ENCODE measurements at places on chromosomes 3 and 15.

DNA sequence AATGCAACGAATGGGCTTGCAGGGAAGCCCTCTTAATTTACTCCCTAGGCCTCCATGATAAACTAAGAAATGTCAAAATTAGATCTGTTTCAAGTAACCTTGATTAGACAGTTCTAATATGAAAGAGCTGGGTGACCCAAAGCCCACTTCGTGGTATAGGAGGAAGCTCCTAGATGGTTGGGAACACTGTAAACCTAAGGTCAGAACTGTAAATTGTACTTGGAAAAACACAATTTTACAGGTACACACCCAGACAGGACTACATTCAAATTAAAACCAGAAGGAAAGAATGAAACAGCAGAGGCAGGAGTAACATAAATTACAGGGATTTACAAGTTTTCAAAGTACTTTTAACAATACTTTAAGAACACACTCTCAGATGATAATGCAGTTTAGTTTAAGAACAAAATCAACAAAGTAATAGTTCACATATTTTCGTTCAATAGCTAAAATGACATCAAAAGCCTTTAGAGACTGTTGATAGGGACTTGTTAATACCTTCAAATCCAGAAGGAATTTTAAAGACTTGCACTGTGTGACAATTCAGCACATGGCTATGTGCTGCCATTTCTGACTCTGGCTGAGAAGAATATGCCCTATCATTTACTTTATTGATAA is 18.4 kb downstream of the ISL2 start:
- no peak for DNase-seq

GRCh38 chr3:174959556-174960065 is 100.5 kb downstream of the NAALADL2 start:
- no peak for DNase-seq

DNA sequence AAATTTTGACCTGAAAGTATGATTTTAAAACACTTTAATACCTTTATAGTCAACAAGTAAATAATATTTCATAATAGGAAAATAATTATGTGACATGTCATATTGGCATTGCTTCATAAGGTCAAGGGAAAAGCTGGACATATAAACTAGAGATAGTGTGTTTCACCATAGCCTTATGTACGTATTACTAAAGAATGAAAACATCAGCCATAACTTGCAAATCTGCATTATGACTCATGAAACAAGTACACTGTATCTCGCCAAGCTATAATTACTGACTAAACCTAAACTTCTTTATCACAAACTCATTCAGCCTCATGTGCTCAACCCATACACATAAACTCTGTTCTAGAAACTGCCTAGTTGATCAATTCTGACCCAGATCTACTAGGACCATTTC is 950.1 kb downstream of the FHIT start:
- DNase-seq, result peak; percentile 91

- DNase-seq, result no peak
Measured at GRCh38 chr3:42509111-42509510, 6.7 kb downstream of the VIPR1 start.

GRCh38 chr15:66644869-66645268 is 57.2 kb upstream of the SMAD6 start:
- no peak for DNase-seq

DNA sequence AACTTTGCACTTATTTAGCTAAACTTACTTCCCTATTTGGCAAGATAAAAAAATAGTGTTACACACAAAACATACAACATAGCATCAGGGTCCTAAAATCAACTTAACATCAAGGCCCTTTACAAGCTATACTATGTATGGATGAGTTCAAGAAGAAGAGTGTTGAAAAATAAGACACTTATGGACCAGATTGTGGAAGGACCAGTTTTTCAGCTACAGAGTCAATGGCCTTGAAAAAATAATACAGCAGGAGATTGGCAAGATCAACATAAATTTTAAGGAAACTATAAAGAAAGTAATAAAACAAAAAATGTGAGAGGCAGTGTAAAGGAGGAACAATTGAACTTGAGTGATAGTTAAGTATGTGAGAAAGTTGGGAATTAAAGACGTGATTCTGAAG is 66.3 kb upstream of the BBX start:
- no peak for DNase-seq
